ENCODE measurements at places on chromosomes 5 and 9. TPM values are rescaled to one million over a fixed set of nuclear protein-coding genes. Genes with fewer than 3 reads are reported as not detected.

DNA sequence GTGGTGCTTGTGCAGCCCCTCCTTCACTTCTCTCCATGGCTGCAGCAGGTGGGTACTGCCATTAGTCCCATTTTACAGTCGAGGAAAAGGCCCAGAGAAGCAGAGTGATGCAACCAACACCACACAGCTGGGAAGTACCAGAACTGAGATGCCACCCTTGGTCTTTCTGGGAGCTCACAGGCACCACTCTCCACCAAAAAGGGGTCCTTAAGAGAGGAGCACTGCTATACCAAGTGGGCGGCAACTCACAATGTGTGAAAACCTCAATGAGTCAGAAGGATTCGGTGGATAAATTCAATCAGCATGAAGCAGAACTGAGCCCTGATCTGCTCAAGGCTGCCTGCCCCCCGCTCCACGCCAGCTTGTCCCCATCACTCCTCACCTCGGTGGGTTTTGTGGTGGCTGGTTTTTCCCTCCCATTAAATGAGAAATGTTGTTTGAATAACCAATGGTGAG lies 213.7 kb downstream of the FSTL4 start:
- no peak for DNase-seq

DNA sequence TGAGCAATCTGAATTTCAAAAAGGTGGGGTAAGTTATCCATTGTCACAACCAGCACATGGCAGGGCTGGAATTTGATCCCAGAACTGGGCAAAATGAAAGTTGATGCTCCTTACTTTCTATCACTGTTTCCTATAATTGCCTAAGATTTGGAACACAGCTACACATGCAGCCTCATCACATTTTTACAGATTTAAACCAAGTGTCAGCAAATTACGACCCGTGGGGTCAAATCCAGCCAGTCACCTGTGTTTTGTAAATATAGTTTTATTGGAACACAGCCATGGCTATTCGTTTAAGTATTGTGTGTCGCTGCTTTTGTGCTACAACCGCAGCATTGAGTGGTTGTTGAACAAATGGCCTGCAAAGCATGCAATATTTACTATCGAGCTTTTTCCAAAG lies 94.3 kb downstream of the SREK1 start:
- DNase-seq = no peak

Gene LHFPL2
- total RNA-seq = 75.7 TPM

Gene LEAP2
- 0.79 TPM for total RNA-seq

Gene FOXE1
- 3.6 TPM for total RNA-seq

Gene DBH
- total RNA-seq = under 0.01 TPM

Data from skin of body (tissue), 3 donors.